ENCODE measurements at places on chromosomes 6 and 20.

DNA sequence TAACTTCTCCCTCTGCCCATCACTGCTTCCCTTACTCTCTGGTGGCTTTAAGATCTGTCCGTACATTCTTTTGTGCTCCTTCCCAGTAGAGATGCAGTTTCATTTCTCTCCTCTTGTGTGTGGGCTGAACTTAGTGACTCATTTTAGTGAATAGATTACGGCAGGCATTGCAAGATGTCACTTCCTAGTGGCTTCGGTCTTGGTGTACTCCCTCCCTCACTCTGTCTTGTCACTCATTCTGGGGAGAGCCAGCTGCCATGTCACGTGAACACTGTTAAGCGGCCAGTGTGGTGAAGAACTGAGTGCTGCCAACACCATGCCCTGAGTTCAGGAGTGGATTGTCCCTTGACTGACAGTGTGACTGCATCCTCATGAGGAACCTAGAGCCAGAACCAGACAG, 115.9 kb downstream of the OTOR start:
- DNase-seq, result no peak

DNA sequence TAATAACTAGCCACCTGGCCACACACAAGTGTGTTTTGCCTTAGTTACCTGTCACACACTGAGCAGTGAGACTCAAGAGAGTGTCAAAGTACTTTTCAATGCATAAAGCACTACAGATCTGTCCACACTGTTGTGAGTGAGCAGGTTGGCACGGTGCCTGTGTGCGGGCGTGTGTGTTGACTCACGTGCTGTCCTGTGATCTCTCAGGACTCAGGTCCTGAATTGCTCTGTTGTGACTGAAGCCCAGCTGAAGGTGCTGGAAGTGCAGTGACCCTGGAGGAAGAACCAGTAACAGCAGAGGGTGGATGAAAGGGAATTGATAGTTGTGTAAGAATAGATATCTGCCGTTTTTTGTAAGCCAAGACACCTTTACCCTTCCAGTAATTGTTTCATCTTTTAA, 18.3 kb downstream of the SLC16A10 start:
- no peak for DNase-seq

DNA sequence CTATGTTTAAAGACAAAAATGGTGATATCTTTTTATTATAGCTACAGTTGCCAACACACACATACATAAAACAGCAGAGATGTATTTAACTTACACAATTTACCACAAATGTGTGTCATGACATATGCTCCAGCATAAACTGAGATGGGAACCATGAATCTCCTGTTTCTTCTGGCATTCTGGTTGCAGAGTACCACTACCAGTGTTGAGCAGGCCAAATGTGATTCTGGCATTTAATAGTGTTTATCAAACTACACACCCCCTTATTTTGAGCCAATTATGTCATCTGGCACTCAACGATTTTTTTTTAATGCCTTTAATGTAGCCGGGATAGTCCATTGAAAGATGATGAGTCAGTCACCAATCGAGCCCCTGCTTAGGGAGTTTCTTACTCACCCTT, 59.0 kb upstream of the TPD52L1 start:
- no peak for DNase-seq

- DNase-seq, result no peak
Measured at GRCh38 chr6:5713519-5713918, 293.2 kb downstream of the NRN1 start.

- no peak for DNase-seq
Measured at GRCh38 chr6:159232106-159232645, 63.0 kb downstream of the FNDC1 start.

- DNase-seq, result no peak
Measured at GRCh38 chr6:37840940-37841300, 21.4 kb downstream of the ZFAND3 start.

All from H54 (cell line).